ENCODE measurements at places on chromosomes 12 and 14. TPM values are rescaled to one million over a fixed set of nuclear protein-coding genes. Genes with fewer than 3 reads are reported as not detected.
A peak's percentile ranks its signal among the peaks of the same experiment; 100 is the strongest.

The P2RX2 gene
- total RNA-seq, result not detected

DNA sequence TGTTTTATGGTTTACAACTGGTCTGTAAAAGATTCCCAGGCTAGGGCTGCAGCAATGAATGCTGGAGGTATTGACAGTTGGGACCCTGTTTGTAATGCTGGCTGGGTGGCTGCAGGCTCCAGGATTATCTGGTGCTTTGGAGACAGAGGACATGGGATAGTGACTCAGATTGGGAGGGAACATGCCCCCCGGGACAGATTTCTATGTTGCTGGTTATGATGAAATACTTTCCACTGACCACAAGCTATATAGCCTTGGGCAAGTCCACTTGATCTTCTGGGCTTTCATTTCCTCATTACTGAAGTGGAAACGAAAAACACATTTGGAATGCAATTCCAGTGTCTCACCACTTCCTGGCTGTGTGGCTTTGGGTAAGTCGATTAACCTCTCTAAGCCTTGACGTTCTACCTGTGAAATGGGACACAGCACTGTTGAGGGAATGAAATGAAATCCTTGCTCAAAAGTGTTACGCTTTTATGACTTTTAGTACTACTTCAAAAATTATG lies 6.3 kb upstream of the TPCN1 start:
- DNase-seq, result peak; percentile 45

GRCh38 chr12:12474471-12474928 lies 88.2 kb downstream of the DUSP16 start:
- no peak for DNase-seq

The PTPRQ gene
- 10.0 TPM for total RNA-seq

The CRACR2A gene
- total RNA-seq, result 7.9 TPM

- no peak for DNase-seq
These were observed 4.6 kb upstream of the CYP46A1 start for GRCh38 chr14:99679543-99679942.

The DTX1 gene
- total RNA-seq, result 20.3 TPM

DNA sequence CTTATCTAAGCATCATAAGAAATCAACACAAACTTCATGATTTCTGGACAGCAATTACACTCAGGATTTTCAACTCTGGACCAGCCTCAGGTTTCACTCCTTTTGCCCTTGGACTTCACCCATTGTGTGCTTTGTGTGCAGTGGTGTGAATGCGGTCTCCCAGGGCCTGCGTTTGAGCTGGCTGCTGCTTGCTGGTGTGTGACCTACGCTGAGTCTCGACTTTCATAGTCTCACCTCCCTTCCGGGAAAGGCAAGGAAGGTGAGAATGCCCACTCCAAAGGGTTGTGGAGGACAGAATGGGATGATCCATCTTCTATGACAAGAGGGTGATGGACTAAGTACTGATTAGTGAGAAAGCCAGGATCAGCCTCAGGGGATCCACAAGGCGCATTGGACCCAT lies 228.8 kb downstream of the C12orf75 start:
- no peak for DNase-seq

Measured in thyroid gland (tissue), 4 donors.